ENCODE measurements at places on chromosomes 16 and 17.

- peak; percentile 79 for DNase-seq
Observed at GRCh38 chr17:72985882-72986720, 106.4 kb downstream of the SLC39A11 start.

DNA sequence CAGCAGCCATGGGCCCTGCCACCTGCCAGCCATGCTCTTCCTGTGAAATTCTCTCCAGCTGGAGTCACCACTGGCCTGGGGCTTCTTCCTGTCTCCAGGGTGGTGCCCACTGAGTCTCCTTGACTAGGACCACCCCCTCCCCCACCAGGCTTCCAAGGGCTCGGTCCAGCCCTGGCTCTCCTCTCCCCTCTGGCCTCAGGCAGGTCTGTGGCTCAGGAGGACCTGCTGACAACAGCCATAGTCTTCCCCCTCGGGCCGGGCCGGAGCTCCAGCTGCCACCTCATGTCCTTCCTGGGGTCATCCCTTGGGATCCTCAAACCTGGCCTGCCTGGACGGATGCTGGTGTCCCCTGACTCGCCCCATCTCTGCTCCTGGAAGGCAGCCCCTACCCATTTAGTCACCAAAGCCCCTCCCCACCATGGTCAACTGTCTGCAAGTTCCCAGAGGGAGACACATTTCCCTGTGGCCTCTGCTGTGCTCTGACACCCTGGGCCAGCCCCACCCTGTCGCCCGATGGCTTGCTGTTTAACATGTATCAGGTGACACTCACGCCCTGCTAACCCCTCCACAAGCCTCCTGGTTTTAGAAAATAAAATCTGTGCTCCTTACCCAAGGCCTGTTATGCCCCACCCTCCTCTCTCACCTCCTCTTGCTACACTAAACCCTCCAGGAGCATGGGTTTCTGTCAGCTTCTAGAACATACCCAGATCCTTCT is 186.2 kb downstream of the RBFOX3 start:
- no peak for DNase-seq

- DNase-seq = no peak
Observed at GRCh38 chr16:17369421-17370222, 101.1 kb downstream of the XYLT1 start.

DNA sequence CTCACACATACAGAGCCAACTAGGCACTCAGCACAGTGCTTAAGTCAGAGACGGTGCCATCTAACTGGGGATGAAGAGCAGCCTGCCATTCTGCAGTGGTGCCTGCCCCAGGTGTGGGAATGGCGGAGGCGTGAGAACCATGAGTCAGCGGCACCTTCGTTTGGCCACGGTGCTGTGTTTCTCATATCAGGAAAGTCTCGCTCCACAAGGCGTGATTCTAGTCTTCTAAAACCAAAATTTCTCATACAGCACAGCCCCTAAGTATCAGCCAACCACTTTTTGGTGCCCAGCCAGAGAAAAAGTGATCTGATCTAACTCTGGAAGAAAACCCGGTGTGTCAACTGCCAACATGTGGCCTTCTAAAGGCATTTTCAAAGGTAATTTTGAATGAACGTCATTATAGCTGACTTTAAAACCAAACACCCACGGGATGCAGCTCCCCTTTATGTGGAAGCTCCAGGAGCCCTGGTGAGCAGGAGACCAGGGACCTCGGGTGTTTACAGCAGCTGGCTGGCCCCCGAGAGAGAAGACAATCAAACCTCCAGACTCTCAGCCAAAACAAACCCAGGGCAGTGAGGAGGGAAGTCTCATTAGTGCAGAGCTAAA is 54.6 kb downstream of the ABCC12 start:
- no peak for DNase-seq

GRCh38 chr16:29139261-29139802 is 154.5 kb downstream of the LAT start:
- peak; percentile 9 for DNase-seq

- DNase-seq = no peak
Observed at GRCh38 chr17:36864827-36865430, 72.3 kb upstream of the LHX1 start.

DNA sequence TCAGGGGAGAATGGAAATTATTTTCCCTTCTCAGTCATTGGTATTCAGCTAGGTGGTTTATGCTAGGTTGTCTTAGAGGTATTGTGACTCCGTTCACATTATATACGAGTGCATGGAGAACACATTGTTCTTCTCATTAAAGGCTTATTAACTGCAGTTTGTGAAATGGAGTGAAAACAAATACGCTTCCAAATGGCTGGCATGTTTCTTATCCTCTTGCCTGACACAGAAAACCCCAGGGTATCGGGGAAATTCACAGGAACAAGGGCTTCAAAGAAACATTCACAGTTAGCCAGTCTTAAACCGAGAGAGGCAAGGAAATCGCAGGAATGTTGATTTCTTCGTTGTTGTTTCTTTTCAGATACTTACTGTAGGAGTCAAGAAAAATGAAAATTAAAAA is 1047.9 kb upstream of the RBFOX1 start:
- no peak for DNase-seq

DNA sequence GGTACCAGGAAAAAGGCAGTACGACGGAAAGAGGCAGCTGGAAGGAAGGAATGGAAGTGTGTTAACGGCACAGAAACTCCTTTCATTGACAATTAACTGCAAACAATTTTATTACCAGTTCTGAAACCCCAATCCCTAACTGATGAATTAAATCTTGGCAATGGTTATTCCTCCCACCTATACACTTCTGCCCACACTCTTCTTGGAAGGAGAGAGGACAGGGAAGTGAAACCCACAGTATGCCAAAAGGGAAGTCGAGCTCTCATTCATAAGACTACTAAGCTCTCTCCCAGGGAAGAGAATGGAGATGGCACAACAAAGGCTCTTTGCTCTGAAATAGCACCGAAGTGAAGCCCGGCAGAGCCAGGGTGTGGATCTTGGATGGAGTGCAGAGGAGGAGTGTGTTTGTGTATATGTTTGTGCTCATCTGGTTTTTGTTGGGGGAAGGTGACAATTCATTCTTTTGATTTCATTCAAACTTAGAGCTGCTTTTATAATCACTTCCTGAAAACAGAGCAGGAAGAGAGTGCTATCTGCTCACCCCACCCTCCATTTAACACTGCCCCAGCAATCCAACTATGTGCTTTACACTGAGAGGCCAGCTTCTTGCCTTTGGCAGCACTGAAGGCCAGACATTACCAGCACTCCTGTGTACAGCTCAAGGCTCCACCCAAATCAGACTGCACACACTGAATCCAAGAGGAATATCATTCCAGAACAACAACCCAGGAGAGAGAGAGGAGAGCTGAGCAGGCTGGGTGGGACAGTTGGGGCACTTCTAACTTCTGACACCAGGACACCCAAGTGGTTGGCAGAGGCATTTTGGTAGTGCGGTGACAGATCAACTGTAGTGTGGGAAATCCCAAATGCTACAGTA is 68.7 kb downstream of the HIC1 start:
- peak; percentile 45 for DNase-seq

GRCh38 chr16:48536614-48537200 is 73.3 kb downstream of the N4BP1 start:
- DNase-seq = peak; percentile 16

Measured in iris pigment epithelial cell (primary cell).